GM23248 (cell line): ENCODE measurements at places on chromosomes 7 and 10.
A peak's percentile ranks its signal among the peaks of the same experiment; 100 is the strongest.

DNA sequence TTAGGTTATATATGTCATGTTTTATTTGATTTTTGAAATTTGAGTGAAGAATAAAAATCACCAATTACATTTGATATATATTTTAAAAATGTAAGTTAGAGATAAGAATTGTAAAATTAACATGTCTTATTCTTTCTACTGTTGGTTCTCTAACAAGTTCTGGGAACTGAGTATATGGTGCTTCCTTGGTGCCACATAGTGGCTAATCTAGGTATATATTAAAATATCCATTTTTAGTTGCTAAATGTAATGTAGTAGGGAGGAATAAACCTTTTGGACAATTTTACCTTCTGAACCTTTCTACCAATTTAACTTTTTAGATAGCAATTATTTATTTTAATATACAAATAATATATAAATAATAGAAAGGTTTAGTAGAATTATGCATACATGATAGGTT lies 17.5 kb downstream of the CFAP69 start:
- peak; percentile 73 for DNase-seq

DNA sequence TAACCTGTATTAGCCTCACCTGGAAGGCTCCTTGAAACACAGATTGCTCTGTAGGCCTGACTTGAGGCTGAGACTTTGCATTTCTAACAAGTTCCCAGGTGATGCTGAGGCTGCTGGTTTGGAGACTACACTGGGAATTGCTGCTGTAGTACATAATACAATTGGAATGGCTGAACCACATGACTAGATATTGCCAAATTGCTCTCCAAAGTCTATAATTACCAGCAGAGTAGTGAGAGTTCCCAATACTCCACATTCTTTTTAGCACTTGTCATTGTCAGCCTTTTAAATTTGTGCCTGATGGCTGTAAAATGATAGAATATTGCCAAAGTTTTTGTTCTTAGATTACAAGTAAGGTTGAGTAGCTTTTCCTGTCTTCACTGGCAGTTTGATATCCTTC lies 39.9 kb downstream of the PLEKHA8 start:
- DNase-seq: peak; percentile 92

- DNase-seq: no peak
These were observed 120.3 kb downstream of the NRG3 start for GRCh38 chr10:81995254-81995653.

DNA sequence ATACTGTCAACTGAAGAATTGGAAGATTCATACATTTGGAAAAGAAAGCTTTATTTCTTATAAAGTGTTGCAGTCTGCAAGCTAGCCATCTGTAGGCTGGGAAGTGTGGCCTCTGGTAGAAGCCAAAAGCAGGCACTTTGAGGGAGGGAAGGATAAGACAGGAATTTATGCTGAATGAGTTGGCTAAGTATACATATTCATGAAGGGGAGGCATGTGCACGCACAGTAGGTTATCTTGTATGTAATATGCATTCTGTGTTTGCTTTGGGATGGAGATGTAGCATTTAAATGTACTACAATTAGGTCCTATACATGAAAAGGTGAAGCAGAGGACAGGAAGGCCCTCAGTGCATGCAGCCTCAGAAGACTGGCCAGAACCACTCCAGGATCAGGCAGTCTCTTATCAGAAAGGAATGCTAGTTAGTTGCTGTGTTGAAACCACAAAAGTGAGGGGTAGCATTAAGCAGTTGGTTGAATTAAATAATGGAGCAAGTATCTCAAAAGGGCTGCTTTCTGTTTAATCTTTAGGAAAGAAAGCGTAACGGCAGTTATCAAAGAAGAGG lies 40.9 kb downstream of the MYO3A start:
- no peak for DNase-seq
